ENCODE measurements at places on chromosomes 4 and X.

- no peak for DNase-seq
These were observed 824 bp downstream of the TBC1D14 start for GRCh38 chr4:6910340-6910959.

DNA sequence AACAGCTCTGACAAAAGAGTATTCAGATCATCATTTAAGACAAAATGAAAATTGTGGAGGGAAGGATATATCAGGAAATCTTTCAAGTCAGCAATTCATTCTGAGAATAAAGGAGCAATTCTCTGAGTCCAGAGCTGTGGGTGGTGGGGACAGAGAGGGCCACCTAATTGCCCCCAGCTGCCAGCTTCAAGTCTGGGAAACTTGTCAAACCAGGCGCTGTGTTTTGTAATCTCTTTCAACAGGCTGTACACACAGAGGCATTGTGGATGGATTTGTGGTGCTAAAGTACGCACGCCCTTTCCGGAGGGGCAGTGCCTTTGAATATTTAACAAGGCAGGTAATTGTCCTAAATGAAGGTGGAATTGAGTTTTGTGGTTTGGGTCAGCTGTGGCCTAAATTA lies 591.1 kb upstream of the BOD1L1 start:
- DNase-seq: no peak

- DNase-seq: no peak
These were observed 147.0 kb downstream of the AFAP1 start for GRCh38 chr4:7792616-7793015.

GRCh38 chrX:139692908-139693307 lies 15.1 kb downstream of the MCF2 start:
- no peak for DNase-seq

GRCh38 chr4:152956650-152957436 lies 20.7 kb downstream of the FHDC1 start:
- DNase-seq: no peak

- DNase-seq: no peak
These were observed 1.7 kb downstream of the PDGFRA start for GRCh38 chr4:54230484-54231418.

- no peak for DNase-seq
These were observed 20.4 kb upstream of the PUDP start for GRCh38 chrX:7168371-7168770.

- no peak for DNase-seq
These were observed 241.2 kb downstream of the ARHGAP24 start for GRCh38 chr4:85715991-85716737.

DNA sequence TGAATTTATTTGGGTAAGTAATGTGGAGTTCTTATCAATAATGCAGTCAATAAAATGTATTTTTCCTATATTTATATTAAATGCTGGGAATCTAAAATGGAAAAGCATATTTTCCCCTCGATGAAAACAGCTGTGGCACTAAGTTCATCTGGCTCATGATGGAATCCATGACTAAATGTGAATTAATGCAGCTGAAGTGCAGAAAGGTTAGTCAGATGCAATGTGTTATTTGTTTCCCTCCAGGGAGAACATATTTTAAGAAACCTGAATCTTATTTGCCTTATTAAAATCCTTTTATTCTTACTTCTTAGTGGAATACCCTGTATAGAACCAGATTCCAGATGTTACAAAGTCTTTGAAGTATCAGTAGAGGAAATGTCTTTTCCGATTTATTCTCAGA lies 247.9 kb downstream of the ARHGAP24 start:
- no peak for DNase-seq

GRCh38 chr4:163988391-163988790 lies 493.9 kb downstream of the TMA16 start:
- no peak for DNase-seq

GRCh38 chr4:1403591-1404572 lies 2.4 kb downstream of the NKX1-1 start:
- no peak for DNase-seq

- DNase-seq: peak; percentile 19
These were observed 88.4 kb downstream of the ZXDA start for GRCh38 chrX:57821703-57822387.

- no peak for DNase-seq
These were observed 76.0 kb upstream of the MXD4 start for GRCh38 chr4:2337896-2338295.

DNA sequence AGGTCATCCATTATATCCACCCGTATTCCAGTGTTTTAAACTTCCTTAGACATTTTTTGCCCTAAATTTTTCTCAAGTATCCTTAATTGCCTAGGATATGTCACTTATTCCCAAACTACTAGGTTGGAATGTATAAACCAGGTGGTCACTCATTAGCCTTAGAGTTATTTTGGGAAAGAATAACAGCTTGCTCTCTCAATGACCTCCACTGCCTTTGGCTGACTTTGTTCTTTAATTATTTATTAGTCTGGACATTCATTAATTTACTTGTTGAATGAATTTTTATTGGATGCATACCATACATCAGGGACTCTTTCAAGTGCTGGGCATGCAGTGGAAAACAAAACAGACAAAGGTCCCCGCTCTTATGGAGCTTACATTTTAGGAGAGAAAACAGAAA lies 609.3 kb upstream of the IGFBP7 start:
- no peak for DNase-seq

DNA sequence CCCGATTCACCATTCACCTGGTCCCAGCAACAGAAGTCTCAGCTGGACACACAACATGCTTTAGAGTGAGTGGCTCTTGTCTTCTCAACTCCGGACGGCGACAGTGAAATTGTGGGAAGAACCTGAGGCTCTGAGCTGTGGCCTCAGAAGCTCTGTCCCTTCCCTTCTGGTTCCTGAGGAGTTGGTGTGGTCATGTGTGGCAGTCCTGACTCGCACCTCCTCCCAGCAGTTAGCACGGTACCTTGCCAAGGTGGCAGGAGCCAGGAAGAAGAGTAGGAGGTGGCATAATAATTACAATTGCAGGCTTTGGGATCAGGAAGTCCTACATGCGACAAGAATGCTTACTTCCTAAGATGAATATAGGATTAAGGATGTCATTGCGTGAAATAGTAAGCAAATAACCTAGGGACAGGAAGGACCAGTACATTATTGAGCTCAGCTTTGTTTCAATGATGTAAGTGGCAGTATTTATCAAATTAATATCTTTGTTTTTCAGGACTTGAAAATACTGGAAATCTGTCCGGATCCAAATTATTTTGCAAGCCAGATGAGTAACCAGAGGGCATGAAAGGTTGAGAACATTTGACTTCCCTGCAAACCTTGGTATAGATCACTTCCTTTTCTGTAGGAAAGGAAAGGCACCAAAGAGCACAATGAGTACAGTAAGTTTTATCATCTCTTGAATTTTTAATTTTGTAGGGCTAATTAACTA lies 21.1 kb downstream of the RNF4 start:
- DNase-seq: no peak

GRCh38 chrX:120742946-120743665 lies 113.3 kb upstream of the C1GALT1C1 start:
- DNase-seq: no peak

DNA sequence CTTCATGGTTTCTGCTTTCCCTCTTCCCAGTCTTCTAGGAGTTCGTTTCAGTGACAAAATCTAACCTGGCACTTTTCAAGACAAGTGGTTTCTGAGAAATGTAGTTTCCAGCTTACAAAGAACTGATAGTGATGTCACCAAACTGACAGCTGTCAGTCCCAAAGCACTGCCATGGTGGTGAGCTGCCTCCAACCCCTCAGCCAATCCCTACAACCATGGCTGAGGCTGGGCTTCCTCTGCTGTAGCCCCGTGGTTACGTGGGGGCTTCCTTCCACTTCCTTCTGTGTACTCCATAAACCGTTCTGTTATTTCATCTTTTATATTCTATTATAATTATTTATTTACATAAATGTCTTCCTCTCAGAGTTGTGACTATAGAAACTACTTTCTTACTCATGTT lies 198.6 kb upstream of the AGA start:
- DNase-seq: no peak

- no peak for DNase-seq
These were observed 23.3 kb downstream of the F8A3 start for GRCh38 chrX:155434906-155435743.

DNA sequence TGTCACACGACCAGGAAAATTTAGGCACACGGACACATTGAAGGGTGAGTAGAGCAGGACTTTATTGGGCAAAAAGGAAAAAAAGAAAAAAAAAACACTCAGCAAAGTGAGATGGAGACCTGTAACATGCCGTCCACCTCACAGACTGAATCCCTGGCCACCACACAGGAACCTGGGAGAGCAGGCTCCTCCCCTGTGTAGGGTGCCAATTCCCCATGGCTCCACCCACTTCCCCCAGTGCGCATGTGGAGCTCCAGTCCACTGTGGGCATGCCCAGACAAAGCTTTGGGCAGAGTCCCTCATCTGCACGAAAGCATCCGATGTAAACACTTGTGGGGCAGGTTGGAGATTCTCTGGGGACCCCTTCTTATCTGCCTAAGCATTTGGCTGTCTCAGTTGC lies 23.6 kb upstream of the CBR4 start:
- DNase-seq: no peak

GRCh38 chr4:80081566-80081965 lies 8.5 kb upstream of the ANTXR2 start:
- DNase-seq: no peak

- DNase-seq: no peak
These were observed 41.6 kb downstream of the ARHGAP10 start for GRCh38 chr4:147773261-147774184.

DNA sequence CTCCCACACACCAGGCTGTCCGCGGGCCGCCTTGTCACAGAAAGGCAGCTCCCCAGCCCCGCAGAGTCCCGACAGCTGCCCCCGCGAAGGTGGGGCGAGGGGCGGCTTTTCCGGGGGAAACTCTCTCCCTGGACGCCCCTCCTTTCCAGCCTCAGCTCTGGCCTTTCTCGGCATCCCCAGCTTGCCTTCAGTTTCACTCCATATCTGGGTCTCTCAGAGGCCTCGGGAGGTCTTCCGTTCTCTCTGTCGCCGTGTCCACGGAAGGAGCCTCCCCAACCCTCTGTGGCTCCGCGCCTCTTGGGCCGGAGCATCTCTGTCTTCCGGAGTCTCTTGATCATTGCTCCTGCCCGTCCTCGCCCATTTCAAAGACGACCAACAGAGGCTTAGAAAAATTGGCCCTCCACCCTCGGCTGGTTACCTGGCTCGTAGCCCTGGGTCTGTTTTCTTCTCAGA lies 6.1 kb upstream of the MSX1 start:
- no peak for DNase-seq

DNA sequence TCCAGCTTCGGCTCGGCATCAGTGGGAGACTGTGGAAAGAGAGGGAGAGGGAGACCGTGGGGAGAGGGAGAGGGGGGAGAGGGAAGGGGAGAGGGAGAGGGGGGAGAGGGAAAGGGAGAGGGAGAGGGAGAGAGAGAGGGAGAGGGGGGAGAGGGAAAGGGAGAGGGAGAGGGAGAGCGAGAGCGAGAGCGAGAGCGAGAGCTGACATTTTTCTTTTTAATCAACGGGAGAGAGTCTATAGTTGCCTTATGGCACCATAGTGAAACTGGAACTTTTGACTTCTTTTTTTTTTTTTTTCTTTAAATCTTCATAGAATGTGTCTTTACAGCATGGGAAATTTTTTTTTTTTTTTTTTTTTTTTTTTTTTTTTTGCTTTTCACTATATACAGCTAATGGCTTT lies 94.7 kb upstream of the NUDT6 start:
- DNase-seq: no peak

DNA sequence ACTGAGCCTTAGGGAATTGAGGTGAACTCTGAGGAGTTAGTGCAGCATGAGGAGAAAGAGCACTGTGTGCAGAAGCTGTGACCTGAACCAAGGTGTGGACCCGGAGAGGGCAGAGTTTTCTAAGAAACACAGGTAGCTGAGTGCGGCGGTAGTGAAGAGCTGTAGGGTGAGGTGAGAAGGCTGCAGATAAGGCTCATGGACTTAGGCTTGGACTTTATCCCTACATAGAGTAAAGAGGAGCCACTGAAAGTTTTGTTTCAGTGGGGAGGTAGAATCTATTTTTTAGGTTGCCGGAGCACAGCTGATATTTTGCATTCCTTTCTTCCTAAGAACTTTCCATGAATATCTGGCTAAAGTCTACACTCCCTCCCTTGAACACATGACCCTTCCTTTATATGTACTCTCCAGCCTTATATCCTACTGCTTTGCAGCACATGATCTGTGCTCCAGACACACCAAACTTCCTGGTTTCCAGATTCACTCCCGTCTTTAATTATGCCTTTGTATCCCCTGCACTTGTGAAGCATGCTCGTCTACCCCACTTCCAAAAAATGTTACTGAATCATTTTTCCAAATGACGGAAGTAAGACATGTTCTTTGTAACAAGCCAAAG lies 10.6 kb upstream of the PGRMC2 start:
- DNase-seq: no peak

- DNase-seq: no peak
These were observed 110.3 kb upstream of the ATOH1 start for GRCh38 chr4:93718233-93718632.

GRCh38 chr4:186013419-186014186 lies 55.4 kb upstream of the TLR3 start:
- DNase-seq: no peak

DNA sequence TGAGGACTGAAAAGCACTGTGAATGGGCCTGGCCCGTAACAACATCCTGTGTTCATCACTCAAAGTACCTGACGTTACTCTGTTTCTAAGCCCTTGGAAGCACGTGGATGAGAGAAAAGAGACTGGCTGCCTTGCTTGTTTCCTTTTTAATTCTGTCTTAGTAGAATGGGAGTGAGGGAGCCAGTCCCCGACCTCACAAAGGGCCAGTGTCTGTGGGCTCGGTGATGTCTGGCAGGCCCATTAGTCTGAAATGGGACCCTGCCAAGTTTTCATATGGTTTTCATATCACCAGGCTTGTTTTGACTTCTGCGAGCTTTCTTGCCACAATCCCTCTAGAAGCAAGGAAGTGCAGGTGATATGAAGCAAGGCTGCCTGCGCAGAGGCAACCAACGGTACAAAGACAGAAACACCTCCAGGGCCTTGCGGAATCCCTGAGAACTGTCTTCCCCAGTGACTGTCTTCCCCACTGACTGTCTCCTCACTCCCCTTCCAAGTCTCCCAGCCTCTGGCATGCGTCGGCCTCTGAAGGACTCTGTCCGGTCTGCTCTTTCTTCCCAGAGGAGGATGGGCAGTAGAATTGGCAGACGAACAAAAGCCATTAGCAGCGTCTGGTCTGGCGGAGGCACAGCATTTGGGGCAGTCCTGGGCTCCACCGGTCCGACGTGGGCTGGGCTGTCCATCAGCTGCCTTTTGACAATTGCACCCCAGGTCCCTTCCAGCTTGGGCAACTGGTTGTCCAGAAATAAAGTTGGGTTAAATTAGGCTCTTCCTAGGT lies 20.2 kb upstream of the RASL11B start:
- peak; percentile 38 for DNase-seq

- no peak for DNase-seq
These were observed at the start of gene ARMCX2 for GRCh38 chrX:101659601-101660063. Gene ARMCX2, minus strand, starts transcription at chrX:101659850. Its CDS starts 2,262 bp downstream, at chrX:101657588.

- no peak for DNase-seq
These were observed 103.7 kb downstream of the SORCS2 start for GRCh38 chr4:7295911-7296660.

Measured in NCI-H446 treated with DMSO at 0.1 percent for 48 hours (cell line).